ENCODE measurements at places on chromosomes 7 and 10.
A peak's percentile ranks its signal among the peaks of the same experiment; 100 is the strongest.

DNA sequence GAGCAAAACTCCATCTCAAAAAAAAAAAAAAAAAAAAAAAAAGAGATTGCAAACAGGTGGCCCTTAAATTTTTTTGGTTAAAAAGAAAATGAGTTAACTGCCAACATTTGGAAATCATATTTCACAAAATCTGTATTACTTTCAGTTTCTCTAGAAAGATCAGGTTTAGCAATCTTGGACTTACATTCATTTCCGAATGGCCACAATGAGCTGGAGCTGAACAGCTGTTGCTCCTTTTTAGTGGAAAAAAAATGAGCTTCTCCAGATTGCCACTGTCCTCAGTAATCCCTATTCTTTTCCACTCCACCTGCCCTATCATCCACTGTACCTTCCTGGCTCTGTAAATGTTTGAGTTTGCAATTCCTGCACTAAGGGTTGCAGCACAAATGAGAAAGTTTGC, 43.6 kb downstream of the RAB11FIP2 start:
- DNase-seq: no peak

- DNase-seq: no peak
These were observed 33.9 kb downstream of the ADRA2A start for GRCh38 chr10:111110771-111111170.

- no peak for DNase-seq
These were observed 78.3 kb downstream of the ATRNL1 start for GRCh38 chr10:115171392-115171960.

DNA sequence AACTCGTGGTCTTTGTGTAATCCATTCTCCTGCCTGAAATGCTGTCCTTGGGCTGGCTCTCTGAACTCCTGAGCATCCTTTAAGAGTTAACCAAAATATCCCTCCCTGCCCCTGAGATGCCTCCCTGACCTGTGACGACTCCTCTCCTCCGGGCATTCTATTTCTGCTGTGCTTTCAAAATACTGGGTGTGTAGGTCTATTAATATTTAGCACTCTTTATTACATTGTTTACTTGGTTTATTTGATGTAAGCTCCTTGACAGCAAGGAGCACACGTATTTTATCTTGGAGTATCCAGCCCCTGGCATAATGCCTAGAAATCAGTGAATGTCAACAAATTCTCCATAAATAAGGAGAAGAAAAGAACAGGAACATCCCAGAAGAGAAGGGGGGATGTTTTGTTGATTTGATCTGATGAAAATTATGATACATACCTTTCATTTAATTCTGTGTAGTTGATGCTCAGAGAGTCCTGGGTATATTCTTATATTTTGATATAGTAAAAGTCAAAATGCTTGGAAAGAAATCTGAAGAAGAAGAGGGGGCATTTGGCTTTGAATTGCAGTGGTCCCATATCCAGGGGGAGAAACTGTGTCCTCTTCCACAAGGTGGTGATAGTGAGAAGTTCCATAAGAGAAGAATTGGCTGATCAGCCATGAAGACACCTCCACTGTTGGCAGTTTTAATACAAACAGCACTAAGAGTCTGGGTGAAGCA, 107.7 kb upstream of the MPP7 start:
- no peak for DNase-seq

- DNase-seq: no peak
These were observed 182.6 kb downstream of the PON1 start for GRCh38 chr7:95141755-95142154.

- DNase-seq: no peak
These were observed 221.5 kb downstream of the SUGCT start for GRCh38 chr7:40356312-40356711.

- no peak for DNase-seq
These were observed 44.8 kb upstream of the FGL2 start for GRCh38 chr7:77244222-77244934.

- peak; percentile 56 for DNase-seq
These were observed 569 bp downstream of the ZNF316 start for GRCh38 chr7:6637544-6638229.

DNA sequence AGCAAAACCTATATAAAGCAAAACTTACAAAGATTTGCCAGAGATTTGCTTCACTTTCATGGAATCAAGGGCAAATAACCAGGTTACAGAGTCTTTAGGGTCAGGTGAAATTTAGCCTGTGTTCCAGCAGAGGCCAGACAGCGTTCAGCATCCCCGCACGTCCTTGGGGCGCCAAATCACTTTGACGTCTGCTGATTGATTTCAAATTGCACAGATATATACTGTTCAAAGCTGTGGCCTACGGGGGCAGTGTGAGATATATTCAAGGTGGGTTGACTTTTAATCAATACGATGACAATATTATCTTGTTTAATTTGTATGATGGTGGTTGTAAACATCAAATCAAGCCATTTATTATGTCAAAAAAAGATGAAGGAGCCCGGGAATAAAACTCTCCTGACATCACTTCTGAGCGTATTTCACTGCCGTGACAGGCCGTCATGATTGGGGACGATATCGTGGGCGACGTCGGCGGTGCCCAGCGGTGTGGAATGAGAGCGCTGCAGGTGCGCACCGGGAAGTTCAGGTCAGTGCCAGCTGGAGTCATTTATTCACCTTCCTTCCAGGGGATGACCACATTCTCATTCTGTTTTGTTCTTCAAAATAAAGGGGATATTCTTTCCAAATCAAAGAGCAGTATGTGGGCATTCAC, 55.2 kb downstream of the LHPP start:
- no peak for DNase-seq

DNA sequence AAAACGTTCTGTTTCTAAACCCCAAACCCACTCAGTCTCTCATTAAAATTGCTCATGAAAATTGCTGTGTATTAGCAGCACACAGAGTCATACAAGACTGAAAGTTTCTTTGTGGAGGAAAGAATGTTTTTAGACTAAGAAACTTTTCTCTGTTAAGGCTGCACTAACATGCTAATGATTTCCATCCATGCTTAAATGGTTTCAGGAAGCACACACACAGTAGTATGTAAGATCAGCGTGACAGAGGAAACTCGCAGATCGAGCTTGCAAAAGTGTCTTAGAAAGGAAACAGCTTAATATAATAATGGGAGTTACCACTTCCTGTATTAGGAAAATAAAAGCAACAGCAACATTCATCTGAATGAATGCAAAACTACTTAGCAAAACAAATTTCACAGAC, 112.7 kb downstream of the ICA1 start:
- peak; percentile 34 for DNase-seq

- peak; percentile 41 for DNase-seq
These were observed 817 bp downstream of the MLLT10 start for GRCh38 chr10:21534604-21535493.

DNA sequence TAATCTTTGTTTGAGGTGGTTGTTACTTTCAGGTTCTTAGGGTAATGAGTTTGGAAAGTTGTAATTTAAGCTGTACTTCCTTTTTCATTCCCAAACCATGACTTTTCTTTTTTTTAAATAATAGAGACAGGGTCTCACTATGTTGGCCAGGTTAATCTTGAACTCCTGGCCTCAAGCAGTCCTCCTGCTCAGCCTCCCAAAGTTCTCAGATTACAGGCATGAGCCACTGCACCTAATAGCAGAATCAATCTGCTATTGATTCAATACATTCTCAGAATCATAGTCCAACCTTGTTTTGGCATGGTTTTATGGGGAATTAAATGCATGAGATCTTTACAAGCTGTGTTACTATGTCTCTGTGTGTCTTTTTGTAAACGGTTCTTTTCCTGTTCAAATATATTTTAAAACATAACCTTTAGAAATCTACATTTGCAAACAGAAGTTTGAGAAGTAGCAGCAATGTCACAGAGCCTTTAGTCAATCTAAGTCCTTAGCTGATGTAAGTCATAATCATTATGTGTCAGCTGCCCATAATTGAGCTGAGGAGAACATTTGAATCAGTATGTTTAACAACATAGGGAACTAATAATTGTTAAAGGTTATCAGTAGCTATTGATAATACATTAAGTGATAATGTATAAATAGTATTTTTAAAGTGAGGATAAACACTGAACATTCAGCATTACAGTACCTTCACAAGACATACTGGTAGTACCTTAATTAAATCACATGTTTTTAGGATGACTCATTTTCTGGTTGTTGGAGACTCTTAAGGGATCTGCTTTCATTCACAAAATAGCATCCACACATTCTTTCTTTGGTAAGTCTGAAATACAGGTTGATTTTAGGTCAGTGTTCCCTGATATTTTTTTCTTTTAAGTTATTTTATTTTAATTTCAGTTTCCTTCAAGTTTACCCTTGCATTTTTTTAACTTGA, 8.8 kb downstream of the INPP5F start:
- no peak for DNase-seq

DNA sequence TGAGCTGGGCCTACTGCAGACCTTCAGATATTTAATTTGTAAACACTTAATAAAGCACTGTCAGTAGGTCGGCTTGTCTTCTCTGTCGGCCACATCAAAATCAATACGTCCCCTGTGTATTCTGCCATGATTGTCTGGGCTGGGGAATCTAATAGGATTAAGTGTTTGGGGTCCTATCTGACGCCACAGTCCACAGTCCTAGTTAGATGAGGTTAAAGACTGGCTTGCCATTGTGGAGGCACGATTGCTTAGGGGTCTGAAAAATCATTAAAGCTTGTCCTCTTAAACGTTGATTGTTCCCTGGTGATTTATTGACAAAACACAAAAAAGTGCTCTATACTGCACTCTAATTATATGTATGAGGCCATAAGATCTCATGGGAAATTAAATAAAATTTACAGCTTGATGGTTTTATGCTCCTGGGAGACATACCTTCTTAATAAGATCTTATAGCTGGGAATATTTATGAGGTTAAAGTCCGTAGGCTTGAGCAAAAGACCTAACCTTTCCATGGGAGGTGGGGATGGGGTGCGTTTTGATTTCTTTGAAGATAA, 650.3 kb upstream of the GALNT17 start:
- no peak for DNase-seq

GRCh38 chr10:9018195-9019173, 964.0 kb downstream of the GATA3 start:
- no peak for DNase-seq

DNA sequence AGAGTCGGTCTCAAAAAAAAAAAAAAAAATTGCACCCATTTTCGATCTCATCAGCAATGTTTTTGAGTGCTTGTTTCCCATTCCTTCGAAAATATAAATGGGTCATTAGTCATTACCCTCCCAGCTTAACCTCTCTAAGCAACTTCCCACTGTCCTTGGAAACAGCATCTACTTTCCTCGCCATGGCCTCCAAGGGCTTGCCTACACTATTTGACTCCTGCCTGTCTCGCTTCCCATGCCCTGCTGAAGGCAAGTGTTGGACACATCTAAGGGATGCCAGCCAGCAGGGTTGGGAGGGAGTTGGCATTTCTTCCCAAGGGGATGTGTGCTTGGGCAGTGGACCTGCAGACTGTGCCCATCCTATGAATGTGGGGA, 12.7 kb upstream of the RHBDD2 start:
- DNase-seq: no peak

DNA sequence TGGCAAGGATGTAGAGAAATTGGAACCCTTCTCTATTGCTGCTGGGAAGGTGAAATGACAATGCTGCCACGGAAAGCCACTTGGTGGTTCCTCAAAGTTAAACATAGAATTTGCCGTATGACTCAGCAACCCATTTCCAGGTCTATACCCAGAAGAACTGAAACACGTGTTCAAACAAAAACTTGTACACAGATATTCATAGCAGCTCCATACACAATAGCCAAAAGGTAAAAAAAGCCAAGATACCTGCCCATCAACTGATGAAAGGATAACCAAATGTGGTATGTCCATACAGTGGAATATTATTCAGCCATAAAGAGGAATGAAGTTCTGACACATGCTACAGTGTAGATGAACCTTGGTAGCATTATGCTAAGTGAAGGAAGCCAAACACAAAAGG, 39.1 kb downstream of the LHPP start:
- no peak for DNase-seq

- DNase-seq: no peak
These were observed 285.6 kb downstream of the PRPF18 start for GRCh38 chr10:13872411-13872810.

- no peak for DNase-seq
These were observed 18.5 kb downstream of the DIP2C start for GRCh38 chr10:670990-671389.

GRCh38 chr7:151077705-151078232, 2.8 kb downstream of the FASTK start:
- DNase-seq: no peak

- no peak for DNase-seq
These were observed 59.0 kb upstream of the GTF2I start for GRCh38 chr7:74598558-74598957.

DNA sequence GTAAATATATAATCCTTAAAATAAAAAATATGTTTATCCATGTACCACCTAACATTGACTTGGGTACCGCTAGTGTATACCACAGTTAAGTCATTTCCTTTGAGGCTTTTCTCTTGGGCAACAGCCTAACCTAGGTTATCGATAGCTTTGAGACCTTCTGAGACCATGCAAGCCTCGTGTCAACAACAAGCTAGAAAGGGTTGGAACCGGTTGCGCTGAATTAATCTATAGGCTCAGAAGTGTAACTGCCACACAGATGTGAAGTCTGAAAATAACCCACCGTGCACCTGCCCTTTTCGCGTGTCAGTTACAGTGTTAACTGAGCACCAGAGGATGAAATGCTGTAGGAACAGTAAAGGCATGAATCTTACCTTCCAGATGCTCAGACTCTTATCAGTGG, 59.8 kb downstream of the ARID5B start:
- DNase-seq: peak; percentile 53

DNA sequence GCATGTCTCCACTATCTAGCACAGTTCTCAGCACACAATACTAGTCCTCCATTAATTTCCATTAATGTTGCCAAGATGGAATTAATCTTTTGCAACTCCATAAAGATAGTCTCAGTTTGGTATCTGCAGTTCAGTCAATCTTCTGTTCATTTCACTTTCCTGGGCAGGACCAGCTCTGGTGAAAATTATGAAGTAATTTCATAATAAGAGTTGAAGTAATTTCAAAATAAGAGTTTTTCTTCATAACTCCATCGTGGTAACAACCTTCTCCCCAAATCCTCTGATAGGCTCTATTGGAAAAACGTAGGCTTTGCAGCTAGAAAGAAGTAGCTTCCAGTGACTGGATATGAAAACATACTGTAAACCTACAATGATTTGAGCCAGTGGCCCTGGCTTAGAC, 618.2 kb downstream of the TYW1 start:
- DNase-seq: no peak

- DNase-seq: no peak
These were observed 124.4 kb upstream of the TCERG1L start for GRCh38 chr10:131435760-131436457.

GRCh38 chr7:23622506-23622925, 25.3 kb downstream of the CCDC126 start:
- no peak for DNase-seq

GRCh38 chr10:52027055-52027705, 286.9 kb upstream of the DKK1 start:
- DNase-seq: no peak

- DNase-seq: no peak
These were observed 7.9 kb downstream of the MTURN start for GRCh38 chr7:30142710-30143109.

GRCh38 chr7:3953946-3954345, 652.9 kb downstream of the SDK1 start:
- no peak for DNase-seq

Measured in CD4-positive, alpha-beta T cell treated with Interleukin-2 at 100 ng/mL for 4 hours (primary cell).